NCI-H510A (cell line): ENCODE measurements at places on chromosomes 7 and 10.

GRCh38 chr10:96746503-96746902 is 26.2 kb upstream of the PIK3AP1 start:
- no peak for DNase-seq

- no peak for DNase-seq
Measured at GRCh38 chr7:100023526-100023925, 8.1 kb downstream of the ZKSCAN1 start.

GRCh38 chr10:119333146-119333792 is 125.9 kb downstream of the GRK5 start:
- no peak for DNase-seq

GRCh38 chr10:35639728-35640401 is 2.2 kb downstream of the FZD8 start:
- no peak for DNase-seq

DNA sequence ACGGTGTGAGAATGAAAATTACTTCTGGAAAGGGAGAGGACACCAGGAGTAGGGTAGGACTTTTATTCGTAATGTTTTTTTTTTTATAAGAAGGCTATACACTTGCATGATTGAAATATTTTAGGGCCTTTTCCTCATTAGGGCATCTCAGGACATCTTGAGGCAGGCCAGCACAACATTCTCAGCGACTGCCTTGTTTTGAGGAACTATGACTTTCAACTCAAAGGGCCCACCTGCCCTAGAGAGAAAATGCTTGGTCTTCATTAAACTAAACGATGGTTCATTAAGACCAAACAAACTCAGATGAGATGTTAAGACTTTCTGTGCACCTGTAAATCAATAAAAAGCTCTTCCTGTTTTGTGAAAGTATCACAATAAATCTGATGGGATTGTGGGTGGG is 11.3 kb downstream of the NOD1 start:
- DNase-seq = no peak

GRCh38 chr10:118482393-118483331 is 112.8 kb downstream of the PRLHR start:
- no peak for DNase-seq

DNA sequence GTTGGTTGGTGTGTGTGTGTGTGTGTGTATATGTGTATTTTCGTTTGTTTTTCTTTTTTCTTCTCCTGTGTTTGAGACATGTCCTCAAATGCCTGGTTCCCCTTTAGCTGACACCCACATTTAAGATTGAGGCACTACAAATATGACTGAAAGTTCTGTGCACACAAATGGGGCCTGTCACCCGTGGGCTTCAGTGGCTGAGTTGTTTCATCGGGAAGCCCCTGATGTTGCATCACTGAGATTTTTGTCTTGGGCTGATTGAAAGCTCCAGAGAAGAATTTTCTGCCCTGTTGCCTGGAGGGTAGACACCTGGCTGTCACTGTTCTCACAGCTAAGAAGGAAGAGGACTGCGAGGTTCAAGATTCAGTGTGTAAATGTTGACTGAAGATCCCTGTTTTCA is 283.8 kb upstream of the C7orf33 start:
- DNase-seq = no peak

DNA sequence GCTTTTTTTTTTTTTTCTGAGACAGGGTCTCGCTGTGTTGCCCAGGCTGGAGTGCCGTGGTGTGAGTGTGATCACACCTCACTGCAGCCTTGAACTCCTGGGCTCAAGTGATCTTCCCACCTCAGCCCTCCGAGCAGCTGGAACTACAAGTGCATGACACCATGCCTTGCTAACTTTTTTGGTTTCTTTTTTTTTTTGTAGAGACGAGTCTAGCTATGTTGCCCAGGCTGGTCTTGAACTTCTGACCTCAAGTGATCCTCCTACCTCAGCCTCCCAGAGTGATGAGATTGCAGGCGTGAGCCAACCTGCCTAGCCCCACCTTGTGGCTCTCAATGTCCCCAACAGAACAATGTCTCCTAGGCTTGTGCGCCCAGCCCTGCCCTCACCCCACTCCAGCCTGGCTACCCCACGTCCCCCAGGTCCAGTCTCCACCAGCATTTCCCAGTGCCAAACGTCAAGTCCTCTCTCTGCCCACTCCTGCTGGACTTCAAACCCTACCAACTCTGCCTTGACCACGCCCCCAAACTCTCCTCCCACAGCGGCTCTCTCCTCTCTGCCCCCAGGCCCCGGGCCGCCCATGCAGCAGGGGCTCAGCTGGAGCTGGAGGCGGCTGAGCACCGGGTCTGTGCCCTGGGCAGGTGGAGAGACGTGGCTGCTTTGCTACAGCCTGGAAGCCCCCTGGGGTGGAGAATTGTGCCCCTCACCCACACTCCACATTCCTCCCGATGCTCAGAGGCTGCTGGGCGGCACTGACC is 18.9 kb downstream of the BHLHA15 start:
- DNase-seq = no peak

- DNase-seq = no peak
Measured at GRCh38 chr7:94301024-94301586, 93.6 kb upstream of the COL1A2 start.

DNA sequence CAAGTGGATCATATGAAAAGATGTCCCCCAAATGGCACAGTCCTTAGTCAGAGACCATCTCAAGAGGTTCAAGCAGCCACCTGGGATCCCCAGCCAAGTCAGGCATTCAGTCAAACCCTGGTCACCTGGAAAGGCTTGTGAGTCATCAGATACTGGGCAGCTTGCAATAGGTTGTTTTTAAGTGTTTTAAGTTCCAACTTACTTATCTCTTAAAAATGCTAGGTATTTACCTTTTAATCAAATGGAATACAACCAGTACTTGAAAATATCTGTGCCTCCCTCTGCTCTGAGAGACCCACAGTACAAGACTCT is 262.2 kb downstream of the WDR11 start:
- no peak for DNase-seq

GRCh38 chr10:123990889-123991288 is 99.3 kb upstream of the CPXM2 start:
- no peak for DNase-seq

DNA sequence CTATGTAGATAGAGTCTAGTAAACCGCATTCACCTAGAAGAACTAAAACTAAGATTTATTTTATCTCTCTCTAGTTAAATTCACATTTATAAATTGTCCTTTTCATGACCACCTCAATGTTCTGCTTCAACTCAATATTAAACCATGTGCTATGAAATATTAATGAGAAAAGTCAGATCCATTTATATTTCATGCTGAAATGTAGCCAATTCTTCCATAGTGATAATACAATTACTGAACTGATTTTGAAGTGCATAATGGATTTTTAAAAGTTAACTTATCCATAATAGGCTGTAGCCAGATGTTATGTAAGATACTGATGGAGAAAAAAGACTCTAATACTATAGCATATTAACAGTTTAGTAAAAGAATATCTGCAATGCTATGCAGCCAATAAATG is 479.7 kb upstream of the PCDH15 start:
- DNase-seq = no peak

DNA sequence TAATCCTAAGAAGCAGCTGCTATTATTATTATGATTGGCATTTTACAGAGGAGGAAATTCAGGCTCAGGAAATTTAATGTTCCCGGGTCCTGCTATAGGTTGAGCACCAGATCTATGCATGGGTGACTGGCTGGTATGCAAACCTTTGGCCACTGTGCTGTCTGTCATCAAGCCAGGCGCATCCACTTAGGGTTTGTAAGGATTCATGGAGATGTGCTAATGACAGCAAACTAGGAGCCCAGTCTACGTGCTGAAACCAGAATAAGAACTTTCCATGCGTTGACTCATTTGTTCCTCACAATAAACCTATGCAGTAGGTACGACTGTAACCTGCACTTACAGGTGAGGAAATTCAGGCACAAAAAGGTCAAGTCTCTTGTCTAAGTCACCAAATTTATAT is 64.5 kb upstream of the ZMIZ1 start:
- DNase-seq = no peak

GRCh38 chr10:101512738-101513137 is 75.3 kb downstream of the POLL start:
- DNase-seq = no peak

GRCh38 chr7:30970074-30970473 is 6.3 kb downstream of the GHRHR start:
- DNase-seq = no peak

DNA sequence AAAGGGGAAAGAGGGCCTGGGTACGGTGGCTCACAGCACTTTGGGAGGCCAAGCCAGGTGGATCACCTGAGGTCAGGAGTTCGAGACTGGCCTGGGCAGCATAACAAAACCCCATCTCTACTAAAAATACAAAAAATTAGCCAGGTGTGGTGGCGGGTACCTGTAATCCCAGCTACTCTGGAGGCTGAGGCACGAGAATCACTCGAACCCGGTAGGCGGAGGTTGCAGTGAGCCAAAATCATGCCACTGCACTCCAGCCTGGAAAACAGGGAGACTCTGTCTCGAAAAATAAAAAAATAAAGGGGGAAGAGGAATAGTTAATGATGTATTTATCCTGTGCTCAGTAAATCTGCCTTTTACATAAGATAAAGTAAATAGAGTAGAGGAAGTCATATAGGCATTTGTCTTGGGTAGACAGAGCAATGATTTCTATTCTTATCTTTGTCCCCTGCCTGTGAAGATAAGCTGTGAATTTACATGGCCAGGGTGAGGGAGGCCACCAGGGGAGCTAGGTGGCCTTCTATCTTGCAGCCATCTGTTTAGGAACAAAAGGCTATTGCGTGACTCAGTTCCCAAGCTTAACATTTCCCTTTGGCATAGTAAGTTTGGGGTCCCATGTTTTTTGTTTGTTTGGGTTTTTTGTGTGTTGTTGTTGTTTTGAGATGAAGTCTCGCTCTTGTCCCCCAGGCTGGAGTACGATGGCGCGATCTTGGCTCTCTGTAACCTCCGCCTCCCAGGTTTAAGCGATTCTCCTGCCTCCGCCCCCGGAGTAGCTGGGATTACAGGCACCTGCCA is 73.2 kb upstream of the GTF2I start:
- no peak for DNase-seq

GRCh38 chr10:21534604-21535493 is 817 bp downstream of the MLLT10 start:
- DNase-seq = peak; percentile 31

DNA sequence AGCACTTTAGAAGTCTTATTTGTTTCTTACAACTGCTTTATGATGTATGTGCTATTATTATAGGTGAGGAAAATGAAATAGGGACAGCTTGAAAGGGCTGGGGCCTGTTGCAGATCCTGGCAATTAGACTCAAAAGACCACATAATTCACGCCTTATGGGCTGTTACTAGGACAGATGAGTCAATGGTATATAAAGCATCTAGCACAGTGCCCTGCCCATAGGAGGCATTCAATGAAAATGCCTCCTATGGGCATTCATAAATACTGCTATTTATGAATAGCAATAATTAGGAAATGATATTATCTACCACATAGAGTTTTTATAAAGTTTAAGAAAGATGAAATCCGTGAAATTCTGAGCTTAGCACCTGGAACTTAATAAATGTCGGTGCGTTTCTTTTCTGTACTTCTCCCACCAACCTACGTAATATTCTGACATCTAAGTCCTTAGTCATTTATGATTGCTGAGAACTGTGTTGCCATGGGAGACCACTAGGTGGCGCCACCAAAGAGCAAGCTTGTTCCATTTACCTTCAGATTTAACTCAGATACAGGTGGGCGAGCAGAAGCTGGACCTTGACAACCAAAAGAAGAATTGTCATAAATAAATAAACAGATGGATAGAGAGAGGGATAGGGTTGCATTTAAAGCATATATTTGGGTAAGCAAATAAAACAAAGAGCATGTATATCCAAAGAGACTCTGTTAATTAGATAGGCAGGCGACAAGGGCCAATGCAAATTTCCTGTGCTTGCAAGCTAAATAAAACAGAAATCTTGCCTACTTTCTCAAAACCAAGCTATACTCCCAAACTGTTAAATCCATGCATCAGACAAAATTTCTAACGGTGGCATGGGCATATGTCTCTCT is 699.9 kb downstream of the INHBA start:
- DNase-seq = no peak

GRCh38 chr10:63753808-63754207 is 232.6 kb downstream of the REEP3 start:
- no peak for DNase-seq

GRCh38 chr7:107387573-107388219 is 82.2 kb upstream of the GPR22 start:
- DNase-seq = no peak

GRCh38 chr10:117439243-117439912 is 64.1 kb upstream of the PDZD8 start:
- DNase-seq = no peak

GRCh38 chr10:92278996-92279696 is 11.7 kb downstream of the CPEB3 start:
- no peak for DNase-seq

GRCh38 chr7:34320926-34321661 is 336.9 kb upstream of the NPSR1 start:
- peak; percentile 4 for DNase-seq

DNA sequence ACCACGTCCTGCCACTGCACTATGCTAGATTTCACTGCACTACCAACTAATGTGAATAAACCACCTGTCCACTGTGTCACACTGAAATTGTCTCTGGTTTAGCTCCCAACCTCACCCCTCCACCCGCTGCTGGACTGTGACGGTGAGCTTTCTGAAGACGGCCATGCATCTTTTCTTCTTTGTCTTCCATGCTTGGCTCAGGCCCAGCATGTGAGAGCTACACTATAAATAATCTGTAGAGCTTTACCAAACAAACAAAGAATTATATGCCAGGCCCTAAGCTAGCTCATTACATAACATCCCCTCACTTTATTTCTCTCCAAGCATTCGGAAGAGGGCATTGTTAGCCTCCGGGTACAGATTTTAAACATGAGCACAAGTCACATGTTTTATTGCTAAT is 633.2 kb downstream of the TNS3 start:
- no peak for DNase-seq

- DNase-seq = peak; percentile 47
Measured at GRCh38 chr10:92689663-92690210, at the start of gene HHEX. TSS of gene HHEX (plus strand) at chr10:92689955. CDS start at chr10:92689987, 32 bp downstream.

DNA sequence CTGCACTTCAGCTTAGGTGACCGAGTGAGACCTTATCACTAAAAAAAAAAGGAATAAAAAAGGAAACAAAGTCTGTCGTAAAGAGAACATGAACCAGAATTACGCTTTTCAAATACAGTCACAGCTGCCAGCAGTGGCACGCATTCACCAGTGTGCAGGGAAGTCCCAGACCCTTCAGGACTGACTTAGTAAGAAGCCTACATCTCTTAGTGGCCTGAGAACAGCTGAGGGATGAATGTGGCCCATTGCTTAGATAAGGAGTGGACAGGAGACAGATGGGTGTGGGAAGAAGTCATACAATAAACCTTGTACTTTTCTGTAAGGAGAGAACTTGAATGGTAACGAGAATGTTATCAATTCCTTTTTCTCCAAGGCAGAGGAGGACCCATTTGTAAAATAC is 178.5 kb downstream of the JCAD start:
- DNase-seq = no peak

- no peak for DNase-seq
Measured at GRCh38 chr7:45682358-45682735, 108.2 kb downstream of the ADCY1 start.

GRCh38 chr10:124063750-124064603 is 29.4 kb downstream of the CHST15 start:
- DNase-seq = no peak

GRCh38 chr10:5669604-5670003 is 3.2 kb upstream of the ASB13 start:
- DNase-seq = no peak
